ENCODE measurements at places on chromosomes 16 and 17.
A peak's percentile ranks its signal among the peaks of the same experiment; 100 is the strongest.

GRCh38 chr17:35521150-35521549, 16.3 kb downstream of the SLFN12L start:
- DNase-seq: no peak

- DNase-seq: no peak
These were observed 6.8 kb downstream of the TBKBP1 start for GRCh38 chr17:47700471-47701449.

- DNase-seq: peak; percentile 26
These were observed 14.6 kb upstream of the KCNJ16 start for GRCh38 chr17:70060415-70060814.

DNA sequence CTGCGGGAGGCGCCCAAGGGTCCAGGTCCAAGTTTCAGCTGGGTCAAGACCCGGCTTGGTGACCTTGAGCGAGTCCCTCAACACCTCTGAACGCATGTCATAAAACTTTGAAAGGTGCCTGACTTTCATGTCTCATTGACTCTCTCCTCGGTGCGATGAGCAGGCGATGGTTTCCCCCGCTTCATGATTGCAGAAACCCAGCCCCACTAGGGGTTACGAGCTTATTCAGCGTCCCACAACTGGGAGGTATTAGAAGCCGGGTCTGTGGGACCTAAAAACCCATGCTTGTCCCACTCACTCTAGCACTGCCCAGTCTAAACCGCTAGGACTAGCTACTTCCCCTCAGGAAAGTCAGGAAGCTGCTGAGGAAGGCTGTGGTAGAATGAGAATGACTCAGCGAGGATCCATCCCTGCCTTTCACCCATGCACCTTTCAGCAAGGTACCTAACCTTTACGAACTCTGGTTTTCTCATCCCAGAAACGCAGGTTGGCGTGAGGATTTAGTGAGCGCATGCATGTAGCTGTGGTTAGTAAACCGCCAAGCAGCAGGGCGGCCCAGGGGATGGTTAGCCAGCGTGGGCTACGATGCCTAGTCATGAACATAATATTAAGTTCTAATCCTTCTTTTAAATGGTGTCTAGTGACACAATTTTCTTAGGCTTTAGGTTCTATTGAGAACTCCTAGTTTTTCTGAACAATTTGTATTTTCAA, 26.2 kb upstream of the RFFL start:
- DNase-seq: no peak

GRCh38 chr17:6479622-6480302, 35.5 kb downstream of the PIMREG start:
- no peak for DNase-seq
